ENCODE measurements at places on chromosomes 7 and 10.
A peak's percentile ranks its signal among the peaks of the same experiment; 100 is the strongest.

GRCh38 chr10:117496616-117497028 lies 45.9 kb upstream of the EMX2 start:
- peak; percentile 3 for DNase-seq

DNA sequence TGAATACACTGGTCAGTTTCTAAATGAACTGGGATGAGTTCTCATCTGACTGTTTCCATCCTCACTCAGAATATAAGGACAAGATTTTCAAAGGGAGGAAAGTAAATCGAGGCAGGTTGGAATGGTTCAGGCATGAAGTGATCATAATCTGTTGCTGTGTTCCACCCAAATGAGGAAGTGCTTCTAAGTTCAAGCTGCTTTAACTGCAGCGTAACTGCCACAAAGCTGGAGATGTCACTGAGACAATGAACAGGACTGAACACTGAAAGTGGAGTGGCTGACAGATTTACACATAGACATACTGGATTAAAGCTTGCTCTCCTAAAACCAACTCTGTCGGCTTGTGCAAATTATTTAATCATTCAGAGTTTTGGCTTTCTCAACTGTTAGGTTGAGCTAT lies 66.6 kb downstream of the GPR37 start:
- no peak for DNase-seq

GRCh38 chr10:29663718-29664117 lies 28.9 kb upstream of the SVIL start:
- no peak for DNase-seq

- no peak for DNase-seq
Measured at GRCh38 chr10:48389846-48390557, 83.5 kb downstream of the MAPK8 start.

DNA sequence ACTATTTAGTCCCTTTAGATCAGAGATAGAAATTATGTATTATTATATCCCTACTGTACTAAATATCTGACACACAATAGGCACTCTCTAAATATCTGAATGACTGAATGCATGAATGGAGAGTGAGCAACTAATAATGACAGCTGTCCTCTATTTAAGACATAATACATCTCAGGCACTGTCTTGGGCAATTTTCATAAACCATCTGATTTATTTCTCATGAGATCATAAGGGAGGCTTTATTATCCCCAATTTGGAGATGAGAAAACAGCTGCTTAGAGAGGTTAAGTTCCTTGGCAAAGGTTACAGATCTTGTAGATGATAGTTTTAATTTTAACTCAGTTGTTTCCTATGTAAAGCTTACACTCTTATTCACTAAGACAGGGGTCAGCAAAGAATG lies 570.6 kb downstream of the GRM8 start:
- no peak for DNase-seq

GRCh38 chr10:47029181-47030009 lies 118.2 kb downstream of the PTPN20 start:
- no peak for DNase-seq

GRCh38 chr10:84341983-84342382 lies 13.6 kb downstream of the CCSER2 start:
- no peak for DNase-seq

GRCh38 chr10:124692100-124692446 lies 52.1 kb downstream of the FAM53B start:
- DNase-seq: no peak

DNA sequence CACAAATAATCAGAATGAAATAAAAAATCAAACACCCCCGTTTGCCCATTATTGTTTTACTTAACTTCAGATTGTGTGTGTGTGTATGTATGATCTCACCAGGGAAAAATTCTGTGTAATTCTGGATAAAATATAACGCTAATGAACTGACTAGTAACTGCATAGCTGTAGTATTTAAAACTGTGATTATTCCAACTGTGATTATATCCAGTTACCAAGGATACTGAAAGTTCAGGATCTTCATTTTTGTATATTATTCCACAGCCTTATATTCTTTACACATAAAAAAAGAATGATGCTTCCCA lies 2.9 kb downstream of the TWIST1 start:
- DNase-seq: no peak
